ENCODE measurements at places on chromosomes 16 and 17.

GRCh38 chr16:68287276-68288251 lies 23.2 kb downstream of the SLC7A6OS start:
- peak; percentile 90 for DNase-seq

GRCh38 chr16:83808573-83809014 lies 816 bp downstream of the HSBP1 start:
- no peak for DNase-seq

DNA sequence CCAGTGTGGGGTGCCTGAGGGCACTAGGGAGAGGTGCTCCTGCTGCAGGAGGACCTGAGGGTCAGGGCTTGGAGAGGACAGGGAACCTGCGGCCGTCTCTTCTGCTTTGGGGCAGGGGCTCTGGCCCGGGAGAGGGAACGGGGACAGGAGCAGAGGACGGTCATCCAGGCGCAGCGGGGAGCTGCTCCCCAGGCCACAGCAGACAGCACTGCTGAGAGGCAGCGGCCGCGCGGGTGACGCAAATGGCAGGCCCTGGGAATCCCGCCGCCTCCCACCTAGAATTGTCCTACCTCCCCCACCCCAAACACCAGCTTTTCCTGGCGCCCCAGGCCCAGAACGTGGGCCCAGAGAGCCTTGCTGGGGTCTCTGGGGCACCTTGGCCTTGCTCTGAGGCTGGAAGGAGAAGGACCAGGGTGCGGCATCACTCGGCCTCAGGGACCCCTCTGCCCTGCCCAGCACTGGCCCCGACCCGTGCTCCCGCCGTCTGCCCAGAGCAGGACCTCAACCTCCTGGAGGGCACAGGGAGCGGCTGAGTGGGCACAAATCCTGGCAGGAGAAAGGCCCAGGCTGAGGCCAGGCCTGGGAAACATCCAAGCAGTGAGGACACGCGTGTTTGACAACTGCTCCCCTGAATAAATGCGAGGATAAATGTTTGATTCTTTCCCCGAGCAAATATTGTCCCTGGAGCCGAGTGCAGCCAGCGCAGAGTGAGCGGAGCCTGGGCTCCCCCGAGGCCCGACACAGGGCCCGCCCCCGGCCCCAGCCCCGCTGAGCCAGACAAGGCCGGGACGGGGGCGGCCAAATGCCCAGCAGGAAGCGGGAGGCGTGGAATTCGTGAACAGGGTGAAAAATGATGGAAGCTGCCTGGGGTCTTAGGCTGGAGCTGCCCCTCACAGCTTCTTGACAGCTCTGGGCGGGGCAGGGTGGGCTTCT lies 8.5 kb downstream of the SSTR5 start:
- DNase-seq = no peak

GRCh38 chr17:6779411-6779810 lies 3.4 kb downstream of the FBXO39 start:
- DNase-seq = no peak

- no peak for DNase-seq
Observed at GRCh38 chr17:11823862-11824261, 173.4 kb downstream of the ZNF18 start.

GRCh38 chr16:57299009-57299718 lies 14.7 kb upstream of the PLLP start:
- DNase-seq = peak; percentile 74

- no peak for DNase-seq
Observed at GRCh38 chr17:61463316-61464129, 11.3 kb downstream of the TBX4 start.

- DNase-seq = no peak
Observed at GRCh38 chr17:67066717-67067116, 22.4 kb downstream of the CACNG1 start.

DNA sequence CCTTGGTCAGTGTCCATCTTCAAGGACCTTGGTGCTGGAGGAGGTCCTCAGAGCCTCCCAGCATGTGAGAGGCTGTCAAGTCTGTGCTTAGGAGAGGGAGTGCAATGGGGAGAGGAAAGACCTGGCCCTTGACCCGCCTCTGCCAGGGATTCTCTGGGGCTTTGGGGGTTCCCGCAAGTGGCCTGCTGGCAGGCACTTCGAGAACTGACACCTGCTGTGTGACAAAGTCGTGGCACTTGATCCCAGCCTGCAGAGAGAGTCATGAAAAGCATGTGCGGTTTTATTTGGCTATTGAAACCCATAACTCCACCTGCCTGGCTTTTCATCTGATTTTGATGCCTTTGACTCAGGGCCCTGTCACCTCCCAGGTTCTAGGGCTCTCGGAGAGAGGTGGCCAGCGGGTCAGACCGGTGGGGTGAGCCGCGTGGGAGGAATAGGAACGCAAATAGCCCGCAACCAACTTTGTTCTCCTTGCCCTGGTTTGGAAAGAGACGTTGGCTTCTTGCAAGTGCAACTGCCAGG lies 42.8 kb upstream of the GSE1 start:
- peak; percentile 77 for DNase-seq

DNA sequence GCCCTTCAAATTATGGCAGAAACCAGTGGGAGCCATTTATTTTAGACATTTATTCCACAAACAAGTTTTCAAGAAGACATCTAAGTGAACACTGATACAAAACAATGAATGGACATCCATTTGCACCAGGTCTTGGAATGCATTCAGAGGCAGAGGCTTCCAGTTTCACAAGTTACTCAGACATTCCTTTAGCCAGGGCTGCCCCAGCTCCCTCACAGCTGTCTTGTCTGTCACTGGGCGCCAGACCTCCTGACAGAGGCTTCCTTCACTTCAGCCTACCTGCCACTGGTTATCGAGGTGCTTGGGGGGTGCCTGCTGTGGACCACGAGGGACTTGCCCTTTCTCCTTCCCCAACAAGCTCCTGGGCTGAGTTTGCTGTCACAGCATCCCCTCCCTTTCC lies 19.2 kb downstream of the AQP8 start:
- no peak for DNase-seq

GRCh38 chr16:30904114-30904780 lies 7.8 kb downstream of the CTF1 start:
- no peak for DNase-seq

GRCh38 chr16:71826533-71827017 lies 17.9 kb upstream of the AP1G1 start:
- no peak for DNase-seq

GRCh38 chr17:2947996-2948550 lies 115.3 kb downstream of the OR1D5 start:
- no peak for DNase-seq

DNA sequence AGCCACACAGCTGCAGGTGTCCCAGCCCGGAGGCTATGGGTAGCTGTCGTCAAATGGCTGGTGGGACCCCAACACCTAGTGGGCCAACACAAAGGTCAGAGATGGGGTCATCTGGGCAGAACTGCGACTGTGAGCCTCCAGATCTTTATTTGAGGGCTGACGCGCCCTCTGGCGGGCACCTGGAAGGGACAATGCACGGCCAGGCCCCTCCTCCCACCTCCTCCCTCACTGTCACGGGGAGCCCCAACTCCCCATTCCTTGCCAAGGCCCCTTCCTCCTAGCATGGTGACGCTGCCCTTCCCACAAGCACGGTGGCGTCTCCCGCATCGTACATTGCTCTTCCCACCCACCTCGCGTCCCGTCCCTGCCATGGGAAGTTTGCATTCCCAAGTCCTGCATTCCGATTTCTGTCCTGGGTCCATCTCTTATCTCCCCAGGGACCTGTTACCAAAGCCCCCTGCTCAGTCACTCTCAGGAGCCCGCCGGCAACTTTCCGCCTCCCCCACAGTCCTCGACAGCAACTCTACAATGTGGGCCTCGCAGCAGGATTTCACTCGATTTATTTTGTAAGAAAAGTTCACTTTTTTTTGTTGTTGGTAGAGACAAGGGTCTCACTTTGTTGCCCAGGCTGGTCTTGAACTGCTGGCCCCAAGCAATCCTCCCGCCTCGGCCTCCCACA lies 1.0 kb downstream of the TLE7 start:
- DNase-seq = no peak

GRCh38 chr17:77485089-77485833 lies 344.5 kb downstream of the SEC14L1 start:
- no peak for DNase-seq

- no peak for DNase-seq
Observed at GRCh38 chr17:82108496-82108945, 10.5 kb upstream of the FASN start.

- no peak for DNase-seq
Observed at GRCh38 chr16:27355610-27356009, 41.8 kb downstream of the IL4R start.

DNA sequence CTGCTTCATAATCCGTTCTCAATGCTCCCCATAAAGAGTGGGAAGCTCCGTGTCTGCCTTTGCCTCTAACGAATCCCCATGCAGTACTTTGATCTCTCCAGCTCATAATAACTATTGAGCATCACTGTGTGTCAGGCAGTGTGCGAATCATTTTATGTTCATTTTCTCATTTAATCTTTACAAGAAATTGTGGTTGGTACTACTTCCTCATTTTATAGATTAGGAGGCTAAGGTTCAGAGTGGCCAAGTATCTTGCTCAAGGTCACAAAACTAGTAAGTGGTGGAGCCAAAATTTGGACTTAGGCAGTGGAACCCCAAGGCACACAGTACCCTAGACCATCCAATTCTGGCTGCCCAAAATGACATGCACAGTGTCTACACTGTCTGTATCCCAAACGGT lies 44.8 kb downstream of the ABCC12 start:
- no peak for DNase-seq

DNA sequence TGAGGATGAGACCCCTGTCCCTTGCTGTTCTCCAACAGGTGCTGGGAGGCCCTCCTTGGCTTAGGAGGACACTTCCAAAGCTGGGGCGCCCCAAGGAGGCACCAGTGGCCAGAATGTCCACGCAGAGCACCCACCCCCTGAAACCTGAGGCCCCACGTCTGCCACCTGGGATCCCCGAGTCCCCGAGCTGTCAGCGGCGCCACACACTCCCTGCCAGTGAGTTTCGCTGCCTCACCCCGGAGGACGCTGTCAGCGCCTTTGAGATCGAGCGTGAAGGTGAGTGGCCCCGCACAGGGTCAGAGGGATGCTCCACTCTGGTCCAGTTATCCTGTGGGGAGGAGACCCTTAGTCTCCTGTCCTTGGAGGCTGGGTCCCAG lies 1.2 kb downstream of the AANAT start:
- DNase-seq = no peak

GRCh38 chr16:69496896-69497295 lies 68.9 kb upstream of the NFAT5 start:
- no peak for DNase-seq

GRCh38 chr16:87924041-87924810 lies 12.1 kb downstream of the CA5A start:
- peak; percentile 65 for DNase-seq

- no peak for DNase-seq
Observed at GRCh38 chr17:15944759-15945526, at the start of gene ADORA2B. ADORA2B (plus strand) TSS chr17:15945130; CDS start chr17:15945249, 119 bp downstream.

GRCh38 chr16:56871172-56871593 lies 6.2 kb downstream of the SLC12A3 start:
- peak; percentile 67 for DNase-seq

DNA sequence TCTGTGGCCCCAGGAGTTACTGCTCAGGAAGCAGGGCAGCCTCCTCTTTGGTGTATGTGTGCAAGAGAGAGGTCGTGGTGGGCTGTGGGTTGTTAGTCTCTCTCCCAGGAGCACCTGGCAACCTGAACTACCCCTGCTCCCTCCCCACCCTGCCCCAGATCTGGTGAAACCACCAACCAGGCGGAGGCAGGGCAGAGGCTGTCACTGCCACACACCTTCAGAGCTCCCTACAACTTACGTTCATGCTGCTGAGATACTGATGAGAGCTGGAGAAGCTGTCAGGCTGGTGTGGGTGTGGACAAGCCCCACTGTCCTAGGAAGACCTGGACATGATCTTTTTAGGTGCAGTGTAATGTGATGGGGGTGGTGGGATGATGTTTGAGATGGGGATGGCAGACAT lies 24.3 kb downstream of the GOSR2 start:
- no peak for DNase-seq

- DNase-seq = no peak
Observed at GRCh38 chr16:977081-977701, 4.4 kb upstream of the SOX8 start.

- no peak for DNase-seq
Observed at GRCh38 chr17:17175340-17175739, 30.8 kb downstream of the PLD6 start.

DNA sequence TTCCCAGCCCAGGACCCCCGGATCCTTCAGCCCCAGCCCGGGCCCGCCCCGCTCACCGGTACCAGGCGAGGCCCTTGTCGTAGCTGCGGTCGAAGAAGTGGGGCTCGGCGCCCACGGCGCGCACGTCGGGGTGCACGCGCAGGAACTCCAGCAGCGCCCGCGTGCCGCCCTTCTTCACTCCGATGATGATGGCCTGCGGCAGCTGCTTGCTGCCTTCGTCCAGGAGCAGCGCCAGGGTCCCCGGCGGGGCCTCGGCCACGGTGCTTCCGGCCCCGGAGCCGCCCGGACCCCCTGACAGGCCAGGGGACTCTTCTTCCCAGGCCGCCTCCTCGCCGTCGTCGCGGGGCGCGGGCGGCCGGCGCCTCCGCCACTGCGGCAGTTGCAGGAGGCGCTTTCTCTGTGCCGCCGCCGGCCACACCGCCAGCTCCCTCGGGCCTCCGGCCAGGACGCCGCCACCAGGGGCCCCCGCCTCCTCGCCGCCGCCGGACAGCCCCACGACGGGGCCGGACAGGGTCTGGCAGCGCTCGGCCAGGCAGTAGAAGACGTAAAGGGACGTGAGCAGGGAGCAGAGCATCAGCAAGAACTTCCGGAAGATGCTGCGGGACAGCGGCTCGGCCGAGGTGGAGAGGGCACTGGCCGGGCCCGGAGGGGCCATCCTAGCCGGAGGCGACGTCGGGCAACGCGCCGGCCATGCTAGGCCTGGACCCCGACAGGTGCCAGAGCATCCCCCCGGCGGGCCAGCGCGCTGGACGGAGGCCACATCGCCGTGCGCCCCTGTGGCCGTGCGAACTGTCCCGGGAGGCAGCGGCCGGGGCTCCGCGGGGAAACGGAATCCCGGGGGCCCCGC lies 1.0 kb downstream of the HS3ST3A1 start:
- DNase-seq = no peak

DNA sequence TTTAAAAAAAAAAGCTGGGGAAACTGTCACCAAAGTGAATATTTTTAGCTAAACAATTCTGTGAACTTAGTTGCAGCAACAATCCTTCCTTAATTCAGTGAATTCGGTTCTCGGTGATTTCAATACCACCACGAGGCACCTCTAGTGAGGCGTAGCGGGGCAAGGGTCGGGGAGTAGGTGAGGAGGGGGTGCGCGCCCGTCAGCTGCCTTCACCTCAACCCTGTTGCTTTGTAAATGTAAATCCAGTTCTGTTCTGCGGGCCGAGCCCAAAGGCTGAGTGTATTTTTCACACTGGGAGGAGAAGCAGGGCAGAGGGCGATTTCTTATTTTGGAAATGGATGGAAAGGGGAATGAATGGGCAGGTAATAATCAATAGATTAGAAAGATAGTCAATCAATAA lies 17.4 kb downstream of the SALL1 start:
- no peak for DNase-seq

- DNase-seq = peak; percentile 27
Observed at GRCh38 chr17:76867578-76868175, 527 bp upstream of the MGAT5B start.

- DNase-seq = no peak
Observed at GRCh38 chr17:70278844-70279462, 109.6 kb downstream of the KCNJ2 start.

Measured in renal cortical epithelial cell (primary cell).